ENCODE measurements at places on chromosomes 13 and 19.

DNA sequence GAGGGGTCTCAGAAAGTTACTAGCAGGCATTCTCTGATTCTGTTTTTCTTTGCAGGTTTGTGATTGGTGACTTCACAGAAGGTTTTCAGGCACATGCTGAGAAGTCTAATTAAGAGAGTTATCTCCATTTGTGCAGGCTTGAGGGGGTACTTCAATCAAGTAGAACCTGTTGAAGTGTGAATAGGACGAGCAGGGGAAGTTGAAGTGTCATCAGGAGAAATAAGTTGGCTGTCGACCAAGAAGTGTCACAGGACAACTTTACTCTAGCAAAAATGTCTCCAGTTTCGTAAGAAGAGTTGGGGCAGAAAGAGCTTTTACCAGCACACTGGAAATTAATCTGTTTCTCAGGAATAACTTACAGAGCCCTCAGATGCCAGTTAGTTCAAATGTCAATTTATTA is 576.5 kb upstream of the SLITRK5 start:
- no peaks in the 10 kb centered on the region for H3K36me3 ChIP-seq
- H3K4me3 ChIP-seq, result no peak overlapping the region
- no peak for DNase-seq
- H3K27me3 ChIP-seq, result no peaks in the 10 kb centered on the region
- no peaks in the 10 kb centered on the region for H3K4me1 ChIP-seq
- H3K27ac ChIP-seq, result no peak overlapping the region

DNA sequence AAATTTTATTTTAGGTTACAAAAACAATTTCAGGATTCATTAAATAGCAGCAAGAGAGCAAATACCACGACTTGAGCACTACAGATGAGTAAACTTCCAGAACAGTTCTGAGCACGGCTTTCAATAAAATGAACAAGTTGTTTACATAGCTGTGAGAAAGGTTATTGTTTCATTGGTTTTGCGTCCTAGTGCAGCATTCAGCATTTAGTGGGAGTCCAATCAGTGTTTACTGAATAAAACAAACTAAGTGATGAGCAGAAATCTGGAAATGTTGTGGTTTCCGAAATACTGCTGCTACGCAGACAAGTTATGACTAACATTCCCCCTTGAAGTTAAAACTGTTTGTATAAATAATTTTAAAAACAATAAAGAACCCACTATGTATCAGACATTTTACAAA is 251.5 kb upstream of the STARD13 start:
- DNase-seq, result no peak
- peak overlapping the region; percentile 54 for H3K27ac ChIP-seq
- H3K36me3 ChIP-seq, result peaks cover 7% of the 10 kb centered on the region
- H3K4me3 ChIP-seq, result no peak overlapping the region
- peaks cover 24% of the 10 kb centered on the region for H3K4me1 ChIP-seq
- H3K27me3 ChIP-seq, result no peaks in the 10 kb centered on the region

- H3K4me3 ChIP-seq, result no peak overlapping the region
- H3K27ac ChIP-seq, result no peak overlapping the region
- H3K4me1 ChIP-seq, result peaks cover 5% of the 10 kb centered on the region
- DNase-seq, result no peak
- no peaks in the 10 kb centered on the region for H3K27me3 ChIP-seq
These were observed 207.8 kb downstream of the FOXO1 start for GRCh38 chr13:40458720-40458990.

- no peak overlapping the region for H3K27ac ChIP-seq
- peaks cover 20% of the 10 kb centered on the region for H3K27me3 ChIP-seq
- H3K4me3 ChIP-seq, result no peak overlapping the region
- H3K4me1 ChIP-seq, result no peaks in the 10 kb centered on the region
- DNase-seq, result no peak
These were observed 104.9 kb upstream of the ZNF536 start for GRCh38 chr19:30267332-30267731.

Data from effector memory CD8-positive, alpha-beta T cell (primary cell).